ENCODE measurements at places on chromosomes 5 and 9. TPM values are rescaled to one million over a fixed set of nuclear protein-coding genes. Genes with fewer than 3 reads are reported as not detected.

Gene IFNA2
- total RNA-seq: not detected

Gene PCA3
- not detected for total RNA-seq

Gene NTRK2
- total RNA-seq: 2.2 TPM

DNA sequence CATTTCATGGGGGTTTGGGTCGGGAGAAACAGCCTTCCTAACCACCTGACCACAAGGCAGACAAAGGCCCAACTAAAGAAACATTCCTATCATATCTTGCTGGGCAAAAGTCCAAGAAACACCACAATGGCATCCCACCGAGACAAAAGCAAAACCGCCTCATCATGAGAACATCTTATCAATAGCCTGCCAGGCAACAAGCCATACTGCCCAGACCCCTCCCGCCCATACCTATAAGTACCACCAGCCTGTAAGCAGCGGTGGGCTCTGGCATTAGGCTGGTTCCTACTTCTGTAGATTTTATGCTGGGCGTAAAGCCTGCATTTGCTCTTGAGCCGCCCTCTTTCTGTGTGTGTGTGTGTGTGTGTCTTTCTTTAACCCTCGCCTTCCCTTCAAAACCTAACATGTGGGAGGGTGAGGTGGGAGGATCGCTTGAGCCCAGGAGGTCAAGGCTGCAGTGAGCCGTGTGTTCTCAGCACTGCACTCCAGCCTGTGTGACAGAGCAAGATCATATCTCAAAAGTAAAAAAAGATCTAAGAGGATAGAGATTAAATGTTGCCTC lies 56.9 kb downstream of the PDE6A start:
- DNase-seq: no peak

GRCh38 chr5:14735944-14736343 lies 71.4 kb downstream of the OTULIN start:
- DNase-seq: no peak

DNA sequence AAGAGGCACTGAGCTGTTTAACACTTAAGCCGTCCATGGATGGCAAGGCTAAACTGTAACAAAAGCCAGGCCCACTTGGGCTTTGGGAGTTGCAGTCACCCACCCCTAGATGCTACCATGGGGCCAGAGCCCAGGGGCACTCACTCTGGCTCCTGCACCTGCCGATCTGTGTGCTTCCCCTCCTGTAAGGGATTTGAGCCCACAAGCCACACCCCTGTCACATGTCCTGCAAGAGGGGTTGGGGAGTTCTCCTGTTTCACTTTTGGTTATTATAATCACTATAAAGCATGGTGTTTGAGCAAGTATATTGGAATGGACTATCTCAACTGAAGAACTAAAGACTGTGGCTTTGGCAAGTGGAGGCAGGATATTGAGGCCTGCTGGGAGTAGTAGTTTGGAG lies 14.0 kb upstream of the GPR151 start:
- no peak for DNase-seq

- DNase-seq: no peak
These were observed 92.2 kb downstream of the SEMA6A start for GRCh38 chr5:116482394-116482793.

- DNase-seq: no peak
These were observed 19.2 kb downstream of the COL15A1 start for GRCh38 chr9:98962861-98963260.

DNA sequence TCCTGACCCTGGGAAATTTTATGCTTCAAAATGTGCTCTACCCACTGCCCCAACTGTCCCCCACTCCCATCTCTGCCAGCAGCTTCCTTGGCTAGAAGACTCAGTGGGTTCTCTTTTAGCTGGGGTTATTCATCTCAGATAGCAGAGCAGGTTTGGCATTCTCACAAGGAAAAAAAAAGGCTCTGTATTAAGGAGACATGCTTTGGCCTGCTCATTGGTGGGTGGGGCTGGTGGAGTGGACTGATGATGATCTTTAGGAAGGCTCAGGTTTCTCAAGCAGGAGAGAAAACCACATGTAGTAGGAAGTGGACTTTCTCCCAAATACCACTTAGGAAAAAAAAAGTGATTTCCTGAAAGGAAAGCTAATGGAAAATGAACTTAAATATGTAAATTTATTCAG lies 279.2 kb upstream of the ZNF462 start:
- DNase-seq: no peak

DNA sequence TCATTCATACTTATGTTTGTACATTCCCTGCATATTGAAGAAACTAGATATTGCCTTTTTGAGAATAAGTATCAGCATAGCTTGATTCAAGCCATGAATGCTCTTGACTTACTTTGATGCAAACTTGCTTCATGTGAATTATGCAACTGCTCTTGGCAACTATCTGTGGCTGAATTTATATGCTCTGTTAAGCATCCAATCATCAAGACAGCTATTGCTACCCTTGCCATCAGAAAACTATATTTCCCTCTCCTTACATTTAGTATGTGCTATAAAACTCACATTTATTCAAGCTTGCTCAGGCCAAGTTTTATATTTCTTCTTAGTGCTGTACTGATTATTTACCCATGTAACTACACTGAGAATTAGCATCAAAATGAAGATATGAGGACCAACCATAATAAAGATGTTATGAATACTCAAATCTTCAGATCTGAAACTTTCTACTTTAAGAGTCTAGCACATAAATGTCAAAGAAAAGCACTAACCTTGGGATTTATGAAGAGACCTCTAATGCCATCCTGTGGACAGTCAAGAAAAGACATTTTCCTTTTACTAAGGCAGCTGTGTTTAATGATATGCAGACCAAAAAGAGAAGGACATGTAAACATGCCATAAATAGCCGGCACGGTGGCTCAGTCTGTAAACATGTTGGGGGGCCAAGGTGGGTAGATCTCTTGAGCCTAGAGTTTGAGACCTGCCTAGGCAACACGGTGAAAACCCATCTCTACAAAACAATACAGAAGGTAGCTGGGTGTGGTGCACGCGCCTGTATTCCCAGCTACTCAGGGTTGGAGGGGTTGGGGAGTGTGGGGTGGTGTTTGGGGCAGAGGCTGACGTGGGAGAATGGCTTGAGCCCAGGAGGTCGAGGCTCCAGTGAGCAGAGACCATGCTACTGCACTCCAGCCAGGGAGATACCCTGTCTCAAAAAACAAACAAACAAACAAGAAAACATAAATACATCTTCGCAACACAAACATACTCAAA lies 267.0 kb upstream of the TYRP1 start:
- DNase-seq: no peak

- no peak for DNase-seq
These were observed 325.2 kb downstream of the DRD1 start for GRCh38 chr5:175118700-175119309.

- DNase-seq: no peak
These were observed 346.1 kb downstream of the DIRAS2 start for GRCh38 chr9:90296539-90296938.

- no peak for DNase-seq
These were observed 784 bp upstream of the MSANTD3 start for GRCh38 chr9:100426189-100426529.
